Kidney epithelial cell (primary cell): ENCODE measurements at places on chromosomes 11 and 22.

DNA sequence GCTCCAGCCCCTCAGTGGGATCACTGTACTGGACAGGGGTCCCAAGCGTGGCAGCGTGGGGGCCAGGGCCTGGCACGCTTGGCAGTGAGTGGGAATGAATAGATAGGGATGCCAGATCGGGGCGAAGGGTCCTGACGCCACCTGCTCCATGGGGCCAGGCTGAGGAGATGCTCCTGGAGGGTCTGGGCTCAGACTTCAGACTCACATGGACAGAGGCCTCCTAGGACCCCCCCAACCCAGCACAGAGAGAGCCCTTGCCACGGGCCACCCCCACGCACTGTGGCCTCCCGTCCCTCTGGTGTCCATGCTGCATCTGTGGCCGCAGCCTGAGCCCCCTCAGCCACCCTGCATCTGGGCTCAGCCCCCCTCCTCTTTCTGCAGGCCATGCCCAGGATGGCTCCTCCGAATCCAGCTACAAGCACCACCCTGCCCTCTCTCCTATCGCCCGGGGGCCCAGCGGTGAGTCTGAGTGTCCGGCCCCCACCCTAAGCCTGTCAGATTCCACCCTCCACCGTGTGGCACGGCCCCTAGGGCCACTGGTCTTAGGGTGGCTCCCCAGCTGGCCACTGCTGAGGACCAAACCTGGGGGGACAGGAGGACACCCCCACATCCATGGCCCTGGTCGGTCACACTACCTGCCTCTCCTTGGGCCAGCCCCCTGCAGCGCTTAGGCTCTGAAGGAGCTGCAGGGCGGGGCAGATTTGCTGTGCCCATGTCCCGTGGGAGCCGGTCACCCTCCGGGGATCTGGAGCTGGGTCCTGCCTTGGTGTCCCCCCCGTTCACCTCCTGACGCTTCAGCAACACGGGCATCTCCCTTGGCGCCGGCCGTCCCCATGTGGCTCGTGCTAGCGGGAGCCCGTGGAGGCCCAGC, 2.7 kb downstream of the MUC5AC start:
- DNase-seq: no peak

DNA sequence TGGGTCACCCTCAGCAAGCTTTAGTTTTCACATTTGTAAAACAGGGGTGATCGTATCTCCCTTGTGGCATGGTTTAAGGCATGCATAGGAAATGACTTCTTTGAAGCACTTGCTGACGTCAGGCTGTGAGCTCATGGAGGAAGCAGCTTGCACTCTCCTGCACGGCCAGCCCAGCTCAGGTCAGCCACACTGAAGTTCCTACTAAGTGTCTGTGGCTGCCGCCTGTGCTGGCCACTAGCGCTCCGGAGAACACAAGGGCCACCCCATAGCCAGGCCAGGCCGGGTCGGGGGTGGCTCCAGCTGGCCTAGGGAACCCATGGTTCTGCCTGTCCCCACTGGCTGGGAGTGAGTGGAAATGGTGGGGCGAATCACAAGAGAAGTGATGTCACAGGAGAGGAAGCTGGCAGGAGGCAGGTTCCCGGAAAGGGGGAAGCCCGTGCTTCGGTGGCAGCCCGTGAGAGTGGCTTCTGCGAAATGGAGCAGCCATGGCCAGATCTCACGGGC, 28.2 kb downstream of the KCTD17 start:
- DNase-seq: no peak

DNA sequence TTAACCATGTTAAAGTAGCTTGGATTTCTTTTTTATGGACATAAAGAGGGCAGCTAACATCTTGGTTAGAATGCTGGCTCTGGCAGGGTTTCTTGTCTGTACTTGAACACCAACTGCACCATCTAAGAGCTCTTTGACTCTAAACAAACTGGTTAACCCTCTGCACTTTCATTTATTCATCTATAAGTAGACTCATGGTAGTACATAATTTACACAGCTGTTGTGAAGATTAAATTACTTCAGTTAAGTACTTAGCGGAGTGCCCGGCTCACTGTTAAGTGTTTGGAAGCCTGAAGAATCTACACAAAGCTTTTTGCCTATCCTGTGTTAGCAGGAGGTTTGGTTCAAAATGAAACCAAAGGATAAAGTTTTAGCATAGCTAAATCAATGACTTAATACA, 846.2 kb upstream of the API5 start:
- no peak for DNase-seq

- no peak for DNase-seq
Observed at GRCh38 chr22:46613606-46614021, 6.6 kb upstream of the GRAMD4 start.

DNA sequence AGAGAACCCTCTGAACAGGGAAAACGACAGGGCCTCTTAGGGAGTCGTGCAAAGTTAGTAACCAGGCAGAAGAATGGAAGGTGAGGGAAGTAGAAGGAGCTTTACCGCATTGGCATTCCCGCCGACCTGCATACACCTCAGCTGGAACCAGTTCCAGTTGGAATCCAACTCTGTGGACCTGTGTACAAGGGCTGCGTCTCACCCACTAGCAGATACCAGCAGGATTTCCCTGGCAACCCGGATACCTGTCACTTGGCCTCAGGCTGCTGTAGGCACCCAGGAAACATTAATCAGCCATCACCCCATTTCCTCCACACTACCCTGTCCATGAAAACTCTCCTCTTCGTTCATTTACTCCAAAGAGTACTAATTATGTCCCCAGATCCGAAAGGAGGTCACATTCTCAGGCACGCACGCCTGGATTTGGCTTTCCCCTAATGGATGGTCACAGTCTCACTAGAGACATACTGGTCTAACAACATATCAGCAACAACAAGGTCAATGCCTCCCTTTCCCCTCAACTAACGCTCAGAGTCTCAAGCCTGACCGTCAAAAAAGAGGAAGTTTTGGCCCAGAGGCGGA, 842 bp downstream of the ARFGAP2 start:
- DNase-seq: no peak

- DNase-seq: no peak
Observed at GRCh38 chr11:2842876-2843275, 42.7 kb downstream of the CDKN1C start.

DNA sequence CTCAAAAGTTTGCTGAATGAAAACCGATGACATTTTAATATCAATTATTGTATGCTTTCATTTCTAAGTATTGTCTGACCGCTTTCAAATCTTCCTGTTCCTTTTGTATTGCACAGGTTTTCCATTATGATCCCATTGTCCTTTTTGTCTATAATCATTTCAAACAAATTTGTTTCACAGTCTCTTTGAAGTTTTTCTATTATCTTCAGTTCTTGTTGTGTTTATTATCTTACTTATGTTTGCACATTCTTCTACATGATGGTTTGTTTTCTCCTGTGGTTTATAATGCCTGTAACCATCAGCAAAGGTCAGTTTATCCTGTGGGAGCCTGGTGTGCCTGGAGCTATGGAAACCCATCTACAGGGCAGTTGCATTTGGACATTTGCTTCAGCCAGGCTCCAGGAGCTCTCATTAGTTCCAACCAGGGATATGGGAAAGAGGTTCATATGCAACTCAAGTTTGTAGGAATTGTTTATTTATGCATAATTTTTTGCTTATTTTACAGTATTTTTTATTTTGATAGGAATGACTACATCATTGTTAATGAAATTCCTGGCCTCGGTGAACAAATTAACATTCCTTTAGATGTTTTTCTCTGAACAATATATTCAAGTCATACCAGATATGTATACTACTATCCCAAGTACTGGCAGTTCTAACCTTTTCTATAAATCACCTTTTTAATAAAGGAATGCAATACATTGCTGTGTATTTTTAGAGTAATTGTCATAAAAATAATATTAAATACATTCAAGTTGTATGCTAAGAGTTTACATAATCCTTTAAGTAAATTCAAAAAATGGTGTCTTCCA, 179.2 kb downstream of the SBF2 start:
- DNase-seq: no peak

DNA sequence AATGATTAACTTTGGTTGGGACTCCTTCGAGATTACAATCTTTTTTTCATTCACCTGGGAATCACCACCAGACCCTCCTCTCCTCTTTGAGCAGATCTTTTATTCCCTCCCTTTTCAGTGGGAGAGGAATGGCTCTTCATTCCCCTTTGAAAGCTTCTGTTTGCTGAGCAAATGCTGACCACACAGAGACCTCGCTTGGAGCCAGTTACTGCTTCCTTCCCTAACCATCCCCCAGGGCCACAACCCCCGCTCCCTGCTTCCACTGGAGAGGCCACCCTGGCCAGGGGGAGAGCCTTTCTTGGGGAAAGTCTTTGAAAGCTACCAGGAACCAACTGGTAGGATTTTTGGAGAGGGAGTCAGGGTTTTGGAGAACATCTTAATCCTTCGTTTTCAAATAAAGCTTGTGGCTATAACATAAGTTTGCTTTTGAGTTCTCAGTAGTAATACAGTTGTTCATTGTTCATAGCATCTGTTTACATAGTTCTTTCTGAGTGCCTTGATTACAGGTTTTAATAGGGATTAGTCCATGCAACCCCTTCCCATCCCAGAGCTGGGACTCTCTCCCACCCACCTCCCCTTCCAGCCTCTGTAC, 138.4 kb downstream of the DBX1 start:
- no peak for DNase-seq

DNA sequence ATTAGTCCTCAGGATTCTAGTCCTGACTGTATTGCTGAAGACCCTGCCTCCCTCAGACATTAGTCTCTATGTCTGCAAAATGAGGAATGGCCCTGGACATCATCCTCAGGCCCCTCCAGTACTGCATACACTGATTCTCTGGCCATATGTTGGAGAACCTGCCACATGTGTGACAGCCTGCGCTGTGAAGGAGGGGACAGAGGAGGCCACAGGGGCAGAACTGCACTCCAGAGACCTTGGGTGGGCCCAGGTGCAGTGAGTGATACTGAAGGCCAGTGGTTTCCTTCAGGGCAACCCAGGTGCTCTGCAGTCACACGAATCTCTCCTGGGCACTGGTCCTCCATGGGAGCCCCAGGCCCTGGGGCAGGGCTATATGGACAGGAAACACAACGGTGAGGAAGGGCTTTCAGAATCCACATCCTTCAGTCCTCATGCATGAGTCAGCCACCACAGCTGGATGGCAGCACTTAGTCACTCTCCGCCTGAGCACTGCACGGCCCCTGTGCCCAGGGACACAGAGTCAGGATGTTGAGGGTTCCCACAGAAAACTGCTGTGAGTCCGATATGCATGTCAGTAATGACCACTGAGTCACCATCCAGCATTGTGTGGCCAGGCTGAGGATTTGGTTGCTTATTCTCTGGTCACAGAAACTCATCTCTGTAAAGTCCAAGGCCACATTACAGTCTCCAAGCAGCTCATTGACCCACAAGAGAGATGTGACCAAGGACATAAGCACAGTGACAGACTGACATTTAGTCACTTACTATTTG, 39.7 kb downstream of the ME3 start:
- peak; percentile 97 for DNase-seq

DNA sequence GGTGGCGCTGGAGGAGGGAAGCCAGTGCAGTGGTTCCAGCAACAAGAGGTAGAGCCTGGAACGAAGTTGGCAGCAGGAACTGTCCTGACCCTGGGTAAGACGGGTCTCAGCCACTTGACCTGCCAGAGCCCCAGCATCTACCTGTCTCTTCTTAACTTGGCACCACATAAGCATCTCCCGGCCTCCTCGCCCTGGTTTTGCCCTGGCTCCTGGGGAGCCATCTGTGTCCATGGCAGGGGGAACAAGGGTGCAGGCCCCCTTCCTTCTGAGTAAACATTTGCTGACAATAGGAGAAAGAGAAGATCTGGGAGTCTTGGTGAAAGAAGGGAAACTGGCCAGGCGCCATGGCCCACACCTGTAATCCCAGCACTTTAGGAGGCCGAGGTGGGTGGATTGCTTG, 12.8 kb downstream of the P2RY2 start:
- DNase-seq: no peak

GRCh38 chr11:76067099-76067498, 139.2 kb downstream of the WNT11 start:
- no peak for DNase-seq

DNA sequence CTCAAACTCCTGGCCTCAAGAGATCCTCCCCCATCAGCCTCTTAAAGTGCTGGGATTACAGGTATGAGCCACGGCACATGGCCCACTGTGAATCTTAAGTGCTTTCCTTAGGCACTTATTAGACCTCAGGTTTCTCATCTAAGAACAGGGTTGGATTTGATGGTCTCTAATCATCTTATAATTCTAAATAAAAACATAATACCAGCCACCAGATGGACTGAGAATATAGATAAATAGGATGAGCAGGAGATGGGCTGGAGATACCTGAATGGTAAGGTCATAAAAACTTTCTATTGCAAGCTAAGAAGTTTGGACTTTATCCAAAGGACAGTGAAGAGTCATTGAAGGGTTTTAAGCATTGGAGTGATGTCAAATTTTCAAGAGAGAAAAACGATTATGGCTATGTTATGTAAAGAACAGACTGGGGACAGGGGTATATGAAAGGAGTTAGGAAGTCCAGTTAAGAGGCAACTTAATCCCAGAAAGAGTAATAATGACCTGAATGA, 85.2 kb downstream of the RELT start:
- DNase-seq: no peak

DNA sequence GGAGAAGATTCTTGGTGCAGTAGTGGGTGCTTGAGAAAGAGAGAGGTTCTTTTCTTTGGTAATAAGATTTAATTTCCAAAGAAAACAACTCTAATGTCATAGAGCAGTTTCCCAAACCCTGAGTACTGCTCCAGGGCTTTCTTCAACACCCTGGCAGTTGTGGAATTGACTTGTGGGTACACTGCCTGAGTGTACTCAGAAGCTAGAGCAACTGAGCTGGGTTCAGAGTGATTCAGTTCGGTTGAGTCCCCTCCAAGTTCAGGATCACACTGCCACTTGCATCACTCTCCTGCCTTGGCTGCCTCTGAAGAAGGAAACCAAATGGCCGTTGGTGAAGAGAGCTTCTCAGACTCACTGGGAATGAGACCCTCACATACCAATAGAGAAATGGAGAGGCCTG, 5.3 kb downstream of the DMC1 start:
- DNase-seq: no peak

- DNase-seq: no peak
Observed at GRCh38 chr22:32623943-32624342, 149.3 kb downstream of the FBXO7 start.

GRCh38 chr11:129853518-129854231, 38.0 kb downstream of the TMEM45B start:
- no peak for DNase-seq

GRCh38 chr22:25448435-25449051, 115.9 kb upstream of the GRK3 start:
- no peak for DNase-seq

- no peak for DNase-seq
Observed at GRCh38 chr11:104451197-104451893, 287.4 kb upstream of the PDGFD start.

- DNase-seq: no peak
Observed at GRCh38 chr22:19917389-19918138, 24.0 kb upstream of the COMT start.

- DNase-seq: no peak
Observed at GRCh38 chr11:128627666-128628324, 40.4 kb upstream of the ETS1 start.

GRCh38 chr11:86396396-86396795, 21.7 kb downstream of the CCDC81 start:
- no peak for DNase-seq

- DNase-seq: no peak
Observed at GRCh38 chr11:69578167-69578566, 62.8 kb upstream of the CCND1 start.

- DNase-seq: no peak
Observed at GRCh38 chr22:50211147-50211546, 10.3 kb downstream of the SELENOO start.

GRCh38 chr11:3099178-3099577, 42.0 kb upstream of the CARS1 start:
- DNase-seq: no peak
